ENCODE measurements at places on chromosomes 6 and 20. TPM values are rescaled to one million over a fixed set of nuclear protein-coding genes. Genes with fewer than 3 reads are reported as not detected.

GRCh38 chr6:47116606-47117005, 74.5 kb upstream of the ADGRF1 start:
- DNase-seq: no peak

- DNase-seq: peak; percentile 27
These were observed 23.0 kb downstream of the PYGB start for GRCh38 chr20:25270829-25271251.

GRCh38 chr6:66861007-66861541, 1154.0 kb upstream of the EYS start:
- DNase-seq: no peak

Gene IL20RA
- 5.9 TPM for total RNA-seq

- DNase-seq: no peak
These were observed 646 bp downstream of the HMGA1 start for GRCh38 chr6:34237316-34237721.
